Stimulated activated CD4-positive, alpha-beta T cell treated with anti-CD3 and anti-CD28 coated beads, Interleukin-1b, Interleukin-23, amount 100 ng/mL, for 1 hour (primary cell): ENCODE measurements at places on chromosomes 5 and 9.

DNA sequence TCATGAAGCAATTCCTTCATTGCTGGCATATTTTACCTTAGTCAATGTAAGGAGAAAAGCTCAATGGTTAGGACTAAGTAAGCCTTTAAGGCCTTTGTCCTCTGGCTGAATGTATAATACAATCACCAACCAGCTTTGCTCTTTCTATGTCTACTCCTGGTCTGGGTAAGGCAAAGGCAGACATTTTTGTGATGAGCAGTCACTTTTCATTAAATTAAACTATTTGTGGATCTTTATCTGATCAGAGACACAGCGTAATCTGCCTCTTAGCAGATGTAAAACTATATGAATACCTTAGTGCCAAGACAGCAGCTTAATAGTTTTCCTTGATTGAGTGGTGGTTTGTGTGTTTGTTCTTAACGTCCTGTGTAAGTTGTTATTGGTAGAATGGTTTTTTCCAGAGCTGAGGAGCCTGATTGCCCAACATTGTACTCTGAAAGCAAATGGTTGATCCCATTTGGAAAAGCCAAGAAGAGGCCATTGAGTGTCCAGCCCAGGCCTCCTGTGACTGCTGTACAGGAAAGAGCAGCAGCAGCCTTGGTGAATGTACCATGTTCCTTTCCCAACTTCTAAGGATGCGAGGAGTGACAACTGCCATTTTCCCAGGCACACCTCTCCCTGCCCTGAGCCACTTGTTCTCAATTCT is 16.5 kb upstream of the CXXC5 start:
- no peak for DNase-seq

- DNase-seq = no peak
Observed at GRCh38 chr9:127025042-127025441, 97.4 kb downstream of the ANGPTL2 start.

DNA sequence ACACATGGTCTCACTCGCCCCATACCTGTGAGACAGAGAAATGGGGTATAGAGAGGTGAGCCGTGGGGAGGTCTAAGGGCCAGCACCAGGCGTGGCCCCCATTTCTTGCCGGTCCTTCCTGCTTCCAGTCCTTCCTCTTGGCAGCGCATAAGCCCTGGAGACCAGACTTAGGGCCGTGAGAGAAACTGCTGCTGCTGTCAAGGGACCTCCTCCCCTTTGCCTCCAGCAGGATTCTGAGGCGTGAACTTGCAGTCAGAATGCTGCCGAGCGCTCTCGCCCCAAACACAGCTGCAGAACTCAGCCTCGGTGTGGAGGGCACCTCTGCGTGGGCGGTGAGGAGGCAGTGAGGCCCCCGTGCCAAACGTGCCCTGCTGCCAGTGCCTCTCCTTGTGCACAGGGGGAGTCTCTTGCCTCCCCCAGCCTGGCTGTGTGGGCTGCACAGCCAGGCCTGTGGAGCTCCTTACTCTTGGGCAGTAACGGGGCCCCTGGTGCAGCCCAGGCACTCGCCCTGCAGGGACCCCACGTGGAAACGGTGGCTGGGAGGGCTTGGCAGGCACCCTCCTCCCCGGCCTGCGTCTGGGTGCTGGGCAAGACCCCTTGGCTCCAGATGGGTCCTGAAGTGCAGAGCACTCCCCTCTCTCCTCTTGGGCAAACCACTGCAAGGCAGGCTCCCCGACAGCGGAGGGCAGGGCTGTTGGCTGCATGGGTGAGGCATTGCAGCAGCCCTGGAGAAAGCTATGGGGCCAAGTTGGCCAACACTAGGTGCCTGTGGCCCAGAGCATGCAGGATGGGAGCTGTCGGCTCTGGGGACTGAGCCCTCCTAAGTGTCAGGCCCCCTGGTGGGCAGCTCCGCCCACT is 85.4 kb downstream of the RXRA start:
- DNase-seq = no peak

GRCh38 chr9:12702160-12702758 is 9.1 kb downstream of the TYRP1 start:
- DNase-seq = no peak

- no peak for DNase-seq
Observed at GRCh38 chr5:174086751-174087150, 41.2 kb downstream of the NSG2 start.

DNA sequence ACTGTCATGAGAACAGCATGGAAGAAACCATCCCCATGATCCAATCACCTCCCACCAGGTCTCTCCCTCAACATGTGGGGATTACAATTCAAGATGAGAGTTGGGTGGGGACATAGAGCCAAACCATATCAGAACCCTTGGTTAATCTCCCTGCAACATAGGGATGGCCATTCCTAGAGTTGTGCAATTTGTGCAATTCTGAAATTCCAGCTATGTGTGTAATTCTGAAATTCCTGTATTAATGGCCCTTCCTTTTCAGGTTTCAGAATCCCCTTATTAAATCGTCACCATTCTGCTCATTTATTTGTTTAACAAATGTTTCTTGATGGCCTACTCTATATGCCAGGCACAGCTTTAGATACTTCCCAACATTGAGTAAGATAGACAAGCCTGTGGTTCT is 282.6 kb downstream of the SMARCA2 start:
- DNase-seq = no peak

DNA sequence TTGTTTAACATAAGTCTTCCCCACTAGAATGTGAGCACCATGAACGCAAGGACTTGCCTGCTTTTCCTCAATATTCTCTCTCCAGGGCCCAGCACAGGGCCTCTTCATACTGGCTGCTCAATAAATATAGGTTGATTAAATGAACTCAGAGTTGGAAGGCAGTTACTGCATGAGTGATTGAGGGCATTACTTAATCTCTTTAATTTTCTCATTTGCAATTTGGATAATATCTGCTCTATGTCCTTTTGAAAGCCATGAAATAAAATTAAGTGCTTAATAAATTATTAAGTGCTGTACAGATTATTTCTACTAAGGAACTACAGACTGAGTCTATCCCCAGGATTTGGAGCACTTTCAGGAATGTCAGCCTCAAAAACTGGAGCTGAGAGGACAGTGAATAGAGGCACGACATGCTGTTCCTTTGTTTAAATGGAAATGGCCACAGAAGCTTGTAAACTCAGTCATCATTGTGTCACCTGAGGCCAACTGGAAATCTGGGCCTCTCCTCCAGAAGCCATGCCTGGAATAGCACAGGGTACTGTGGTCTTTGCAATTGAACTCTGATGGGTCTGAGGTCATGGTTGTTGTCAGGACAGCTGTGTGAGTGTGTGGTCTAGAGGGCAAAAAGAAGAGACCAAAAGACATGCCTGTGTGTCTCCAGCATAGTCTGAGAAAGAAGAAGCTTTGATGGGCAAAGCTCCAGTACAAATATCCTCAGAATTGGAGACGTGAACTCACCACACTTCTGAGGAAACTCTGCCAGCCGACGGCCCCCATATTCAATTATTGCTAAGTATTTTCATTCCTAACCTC is 86.1 kb downstream of the SH3TC2 start:
- DNase-seq = no peak

GRCh38 chr5:155729684-155730059 is 597.3 kb upstream of the SGCD start:
- no peak for DNase-seq

DNA sequence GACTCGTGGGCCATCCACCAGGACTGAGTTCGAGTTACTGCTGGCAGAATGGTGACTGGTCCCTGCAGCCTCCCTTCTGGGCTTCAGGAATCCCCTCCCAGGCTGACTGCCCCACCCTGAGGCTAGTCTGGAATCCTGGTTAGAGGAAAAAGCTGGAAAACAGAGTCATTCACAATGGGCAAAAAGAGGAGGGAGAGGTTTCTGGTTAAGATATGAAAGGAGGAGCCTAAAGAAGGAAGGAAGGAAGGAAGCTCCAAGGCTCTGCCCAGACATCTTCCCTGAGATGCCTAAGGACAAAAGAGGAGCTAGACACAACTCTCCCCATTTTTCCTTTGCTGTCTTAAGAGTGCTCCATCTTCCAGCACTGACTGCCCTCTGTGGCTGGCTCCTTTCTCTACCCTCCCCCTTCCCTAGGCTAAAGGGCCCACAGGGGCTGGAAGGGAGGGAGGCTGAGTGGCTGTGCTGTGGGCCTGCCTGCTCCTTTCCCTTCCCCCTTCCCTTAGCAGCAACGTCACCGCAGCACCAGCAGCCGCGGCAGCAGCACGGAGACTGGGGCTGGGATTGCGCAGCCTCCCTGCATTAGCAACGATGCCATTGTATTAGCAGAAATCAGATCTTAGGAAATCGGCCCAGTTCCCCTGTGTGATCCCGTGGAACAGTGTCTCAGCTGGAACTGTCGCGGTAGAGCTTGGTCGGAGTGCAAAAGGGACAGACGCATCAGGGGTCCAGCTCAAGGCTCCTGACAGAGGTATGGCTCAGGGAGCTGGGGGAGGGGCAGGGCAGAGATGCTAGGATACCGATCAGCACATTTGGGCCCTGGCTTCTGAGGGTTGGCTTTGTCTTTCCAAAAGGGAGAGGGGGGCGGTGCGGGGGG is 48.7 kb downstream of the RUSC2 start:
- DNase-seq = no peak

DNA sequence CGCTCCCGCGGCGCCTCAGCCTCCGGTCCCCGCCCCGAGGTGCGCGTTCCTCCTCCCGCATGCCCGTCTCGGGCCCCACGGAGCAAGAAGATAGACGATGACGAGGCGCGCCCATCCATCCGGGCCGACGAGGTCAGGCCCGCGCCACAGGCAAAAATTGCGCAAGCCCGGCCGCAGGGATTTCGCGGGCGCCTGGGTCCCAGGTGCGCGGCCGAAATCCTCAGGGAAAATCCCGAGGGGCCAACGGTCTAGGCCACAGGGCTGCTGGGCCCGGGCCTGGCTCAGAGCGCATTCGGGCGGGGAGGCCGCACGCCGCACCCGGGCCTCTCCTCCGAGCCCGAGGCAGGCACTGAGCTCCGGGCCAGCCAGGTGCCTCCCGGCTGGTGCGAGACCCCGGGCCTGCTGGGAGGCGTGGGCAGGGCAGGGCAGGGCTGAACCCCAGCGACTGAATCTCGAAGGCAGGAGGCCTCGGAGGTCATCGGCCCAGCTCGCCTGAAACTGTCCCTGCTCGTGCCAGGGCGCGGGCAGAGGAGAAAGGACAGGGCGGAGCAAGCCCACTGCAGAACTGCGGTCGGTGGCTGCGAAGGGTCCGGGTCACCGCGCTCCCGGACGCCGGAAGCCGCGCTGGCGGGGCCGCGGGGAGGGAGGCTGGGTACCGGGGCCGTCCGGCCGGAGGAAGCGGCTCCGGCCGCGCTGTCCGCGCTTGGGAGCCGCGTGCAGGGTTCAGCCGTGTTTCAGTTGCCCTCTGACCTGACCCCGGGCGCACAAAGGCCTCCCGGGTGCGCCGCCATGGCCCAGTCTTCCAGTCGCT is 66.8 kb downstream of the FOXD1 start:
- no peak for DNase-seq

- DNase-seq = no peak
Observed at GRCh38 chr9:21585756-21586752, 103.9 kb upstream of the IFNE start.

DNA sequence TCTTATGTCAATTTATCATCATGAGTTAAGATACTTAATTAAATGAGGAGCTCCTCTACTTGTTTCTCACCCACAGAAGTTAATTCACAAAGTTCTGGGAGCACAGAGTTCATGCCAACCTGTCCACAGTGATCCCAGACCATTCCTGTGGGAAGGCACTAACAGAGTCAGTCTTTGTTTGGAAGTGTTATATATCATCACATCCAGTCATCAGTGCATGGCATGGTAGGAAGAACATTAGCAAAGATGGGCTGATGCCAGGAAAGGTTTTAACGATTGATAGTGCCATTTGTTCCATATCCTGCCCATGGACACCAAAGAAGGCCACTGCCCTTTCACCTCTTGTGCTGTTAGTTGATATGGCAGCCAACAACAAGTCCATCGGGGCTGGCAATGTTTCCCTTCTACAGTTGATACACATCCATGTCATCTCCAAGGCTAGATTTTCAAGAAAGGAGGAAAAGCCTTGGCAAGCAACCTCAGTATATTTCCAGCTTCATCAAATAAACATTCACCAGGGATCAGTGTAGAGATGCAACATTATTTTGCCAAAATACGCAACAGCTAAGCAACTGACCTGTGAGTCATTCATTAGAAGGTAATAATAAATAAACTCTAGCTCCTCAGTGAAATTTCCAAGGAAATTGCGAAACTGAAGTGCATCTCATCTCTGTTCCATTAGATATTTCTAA is 169.6 kb downstream of the RORB start:
- DNase-seq = no peak

DNA sequence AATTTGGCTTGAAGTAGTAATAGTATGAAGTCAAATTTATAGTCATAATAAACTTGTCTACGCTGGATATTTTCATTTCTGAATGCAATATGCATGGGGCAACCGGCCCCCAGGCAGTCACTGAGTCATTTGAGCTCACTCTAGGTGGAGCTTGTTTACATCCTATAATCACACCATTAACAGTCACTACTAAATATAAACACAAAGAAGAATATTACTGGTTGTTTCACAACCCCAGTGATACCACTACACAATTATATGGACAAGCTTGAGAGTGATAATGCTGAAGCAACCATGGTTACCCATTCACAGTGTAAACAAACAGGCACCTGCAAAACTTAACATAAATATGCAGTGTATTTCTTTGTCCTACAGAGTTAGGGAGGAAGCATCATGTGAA is 68.7 kb downstream of the MARCHF3 start:
- no peak for DNase-seq
